Hematopoietic multipotent progenitor cell treated with erythropoietin and hydrocortisone succinate and interleukin-3 and kit ligand, for 4 days (in vitro differentiated cells): ENCODE measurements at places on chromosomes 12 and 14.

DNA sequence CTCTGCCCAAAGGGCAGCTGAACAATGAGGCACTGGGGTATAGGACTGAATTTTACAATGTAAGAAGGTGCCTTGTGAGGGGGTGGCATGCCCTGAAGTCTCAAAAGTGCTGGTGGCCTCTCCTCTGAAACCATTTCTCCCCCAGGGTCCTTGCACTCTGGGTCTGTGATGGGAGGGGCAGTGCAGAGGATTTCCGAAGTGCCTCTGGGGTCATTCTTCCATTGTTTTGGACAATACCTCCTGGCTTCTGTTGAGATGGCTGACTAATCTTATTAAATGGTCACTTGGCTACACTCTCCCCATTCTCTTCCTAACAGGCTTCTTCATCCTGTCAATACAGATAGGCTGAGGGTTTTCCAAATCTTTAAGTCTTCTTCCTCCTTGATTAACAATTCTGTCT lies 59.3 kb downstream of the UNC79 start:
- DNase-seq: no peak

- DNase-seq: no peak
Observed at GRCh38 chr12:27772328-27773049, 7.5 kb upstream of the KLHL42 start.

DNA sequence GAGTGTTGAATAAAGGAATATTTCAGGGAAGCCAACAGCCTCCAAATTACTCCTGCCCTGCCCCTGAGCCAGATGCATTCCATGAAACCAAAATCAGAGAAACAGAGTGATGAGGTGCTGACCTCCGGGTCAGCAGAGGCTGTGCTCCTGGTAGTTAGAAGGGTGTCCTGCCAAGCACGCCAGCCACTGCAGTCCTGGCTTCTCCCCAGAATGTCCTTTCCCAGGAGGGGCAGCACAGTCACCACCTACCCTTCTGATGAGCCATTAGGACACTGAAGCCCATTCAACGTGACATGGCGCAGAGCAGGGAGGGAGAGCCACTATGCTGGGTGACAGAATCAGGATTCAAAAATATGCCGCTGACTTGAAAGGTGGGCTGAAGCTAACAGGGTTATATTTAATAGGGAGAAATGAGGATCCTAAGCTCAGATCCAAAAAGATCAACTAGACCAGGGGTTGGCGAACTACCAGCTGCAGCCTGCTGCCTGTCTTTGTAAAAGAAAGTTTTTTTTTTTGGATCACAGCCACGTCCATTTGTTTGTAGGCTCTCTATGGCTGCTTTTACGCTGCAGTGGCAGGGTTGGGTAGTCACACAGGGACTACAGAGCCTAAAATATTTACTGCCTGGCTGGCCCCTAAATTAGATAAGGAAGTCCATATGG lies 34.5 kb upstream of the PLEK2 start:
- no peak for DNase-seq

DNA sequence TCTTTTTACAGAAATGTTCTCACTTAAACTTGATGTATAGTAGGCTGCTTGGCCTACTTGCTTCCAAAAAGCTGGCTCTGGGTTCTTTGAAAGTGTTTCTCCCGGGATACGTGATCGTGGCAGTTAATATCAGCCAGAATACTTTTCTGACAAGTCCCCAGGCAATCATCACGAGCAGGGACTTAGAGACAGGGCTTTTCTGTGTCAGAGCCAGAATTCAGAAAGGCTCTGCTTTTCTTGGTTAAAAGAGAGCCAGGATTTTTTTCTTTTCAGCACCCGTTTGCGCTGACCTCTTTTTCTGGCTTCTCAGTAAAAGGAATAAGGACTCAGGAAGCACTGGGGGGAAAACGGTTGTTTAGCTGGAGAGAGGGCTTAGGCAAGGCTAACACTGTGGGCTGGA lies 57.8 kb upstream of the ARHGAP5 start:
- no peak for DNase-seq

DNA sequence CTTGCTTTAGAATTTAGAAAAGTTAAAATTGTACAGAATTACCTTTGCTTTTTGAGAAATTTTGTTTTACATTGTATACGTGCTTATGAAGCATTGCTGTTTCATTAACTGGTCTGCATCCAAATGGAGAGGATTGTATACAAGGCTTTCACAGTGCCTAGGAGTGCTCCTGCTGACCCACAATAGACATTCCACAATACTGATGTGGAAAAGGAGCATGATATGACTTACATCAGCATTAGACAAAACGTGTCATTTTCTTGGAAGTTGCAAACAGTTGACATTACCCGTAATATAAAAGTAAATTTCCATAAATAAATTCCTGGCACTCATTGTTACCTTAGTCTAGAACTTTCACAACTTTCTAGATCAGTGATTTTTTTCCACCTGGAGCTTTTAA lies 1.9 kb downstream of the PRKD1 start:
- no peak for DNase-seq

- DNase-seq: no peak
Observed at GRCh38 chr12:54189198-54189539, 384 bp upstream of the SMUG1 start.

DNA sequence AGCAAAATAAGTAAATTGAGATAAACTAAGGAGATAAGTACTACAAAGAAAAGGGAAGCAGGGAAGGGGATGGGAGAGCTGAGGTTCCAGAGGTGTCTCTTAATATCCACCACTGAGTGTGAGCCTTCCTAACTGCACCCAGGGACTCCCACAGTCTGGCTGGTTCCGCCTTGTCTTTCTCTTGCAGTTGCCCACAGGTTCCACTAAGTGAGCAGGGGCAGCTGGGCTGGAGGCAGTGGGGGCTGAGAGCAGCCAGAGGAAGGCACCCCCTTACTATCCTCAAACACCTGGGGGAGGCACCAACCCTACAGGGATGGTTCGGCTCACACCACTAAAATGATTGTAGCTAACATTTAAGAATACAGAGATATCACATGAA lies 214.9 kb downstream of the SLC41A2 start:
- DNase-seq: no peak

- DNase-seq: no peak
Observed at GRCh38 chr14:104218361-104219180, 80.2 kb downstream of the KIF26A start.

GRCh38 chr14:96119947-96120346 lies 80.8 kb downstream of the C14orf132 start:
- DNase-seq: no peak
